ENCODE measurements at places on chromosomes 11 and 22.

DNA sequence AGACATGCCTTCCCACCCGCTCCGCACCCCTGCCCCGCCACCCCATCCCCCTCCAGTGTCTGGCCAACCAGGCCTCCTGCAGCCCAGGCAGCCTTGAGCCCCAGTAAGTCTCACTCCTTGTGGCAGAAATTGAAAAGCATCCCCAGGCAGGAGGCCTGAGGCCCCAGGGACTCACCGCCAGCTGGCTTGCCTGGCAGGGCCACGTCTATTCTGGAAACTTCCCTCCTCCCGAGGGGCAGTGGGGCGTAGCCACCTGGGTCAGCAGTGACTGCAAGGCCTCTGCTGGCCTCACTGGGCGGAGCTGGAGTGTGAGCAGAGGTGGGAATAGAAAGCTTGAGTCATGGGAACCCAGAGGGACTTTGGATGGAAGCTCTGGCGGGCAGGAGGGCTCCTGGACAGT is 26.3 kb downstream of the ANO1 start:
- peak; percentile 84 for DNase-seq

- DNase-seq: no peak
These were observed at the start of gene CHRDL2 for GRCh38 chr11:74731301-74732094. CHRDL2 (minus strand) TSS chr11:74731426; CDS start chr11:74730888, 538 bp downstream.

GRCh38 chr11:107337917-107338316 is 119.7 kb downstream of the CWF19L2 start:
- DNase-seq: no peak

- DNase-seq: no peak
These were observed 73.5 kb downstream of the RNF169 start for GRCh38 chr11:74822170-74822569.

- DNase-seq: no peak
These were observed 261.6 kb upstream of the SORL1-AS1 start for GRCh38 chr11:121714351-121714750.

- DNase-seq: no peak
These were observed 56.1 kb downstream of the APIP start for GRCh38 chr11:34860034-34860433.

GRCh38 chr11:6576471-6577373 is 26.7 kb downstream of the RRP8 start:
- no peak for DNase-seq

DNA sequence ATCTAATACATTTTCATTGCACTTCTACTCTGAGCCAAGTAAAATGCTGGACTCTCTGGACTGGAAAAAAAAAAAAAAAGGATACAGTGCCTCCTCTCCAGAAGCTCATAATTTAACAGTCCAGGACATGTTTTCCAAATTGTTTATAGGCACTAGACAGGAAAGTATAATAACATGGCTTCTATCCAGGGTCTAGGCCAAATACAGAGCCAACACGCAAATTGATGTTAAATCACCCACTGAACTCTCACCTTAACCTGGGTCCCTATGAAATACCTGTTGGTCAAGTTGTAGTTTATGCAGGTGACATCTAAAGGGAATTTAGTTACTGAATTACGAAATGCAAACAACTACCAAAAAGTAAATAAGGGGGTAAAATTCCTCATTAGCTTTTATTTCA is 428.7 kb upstream of the LUZP2 start:
- DNase-seq: no peak

GRCh38 chr22:23255506-23256170 is 75.3 kb downstream of the BCR start:
- no peak for DNase-seq

DNA sequence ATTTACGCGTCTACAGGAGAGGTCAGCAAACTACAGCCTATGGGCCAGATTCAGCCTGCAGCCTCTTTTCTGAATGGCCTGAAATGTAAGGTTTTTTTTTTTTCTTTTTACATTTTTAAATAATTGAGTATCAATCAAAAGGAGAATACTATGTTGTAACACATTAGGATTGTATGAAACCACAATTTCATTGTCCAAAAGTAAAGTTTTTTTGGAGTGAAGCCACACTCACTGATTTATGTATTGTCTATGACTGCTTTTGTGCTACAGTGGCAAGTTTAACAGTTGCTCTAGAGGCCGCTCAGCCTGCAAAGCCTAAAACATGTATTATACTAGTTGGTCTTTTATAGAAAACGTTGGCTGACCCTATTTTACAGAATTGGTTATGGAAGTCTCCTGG is 923.2 kb downstream of the NTM start:
- DNase-seq: no peak

DNA sequence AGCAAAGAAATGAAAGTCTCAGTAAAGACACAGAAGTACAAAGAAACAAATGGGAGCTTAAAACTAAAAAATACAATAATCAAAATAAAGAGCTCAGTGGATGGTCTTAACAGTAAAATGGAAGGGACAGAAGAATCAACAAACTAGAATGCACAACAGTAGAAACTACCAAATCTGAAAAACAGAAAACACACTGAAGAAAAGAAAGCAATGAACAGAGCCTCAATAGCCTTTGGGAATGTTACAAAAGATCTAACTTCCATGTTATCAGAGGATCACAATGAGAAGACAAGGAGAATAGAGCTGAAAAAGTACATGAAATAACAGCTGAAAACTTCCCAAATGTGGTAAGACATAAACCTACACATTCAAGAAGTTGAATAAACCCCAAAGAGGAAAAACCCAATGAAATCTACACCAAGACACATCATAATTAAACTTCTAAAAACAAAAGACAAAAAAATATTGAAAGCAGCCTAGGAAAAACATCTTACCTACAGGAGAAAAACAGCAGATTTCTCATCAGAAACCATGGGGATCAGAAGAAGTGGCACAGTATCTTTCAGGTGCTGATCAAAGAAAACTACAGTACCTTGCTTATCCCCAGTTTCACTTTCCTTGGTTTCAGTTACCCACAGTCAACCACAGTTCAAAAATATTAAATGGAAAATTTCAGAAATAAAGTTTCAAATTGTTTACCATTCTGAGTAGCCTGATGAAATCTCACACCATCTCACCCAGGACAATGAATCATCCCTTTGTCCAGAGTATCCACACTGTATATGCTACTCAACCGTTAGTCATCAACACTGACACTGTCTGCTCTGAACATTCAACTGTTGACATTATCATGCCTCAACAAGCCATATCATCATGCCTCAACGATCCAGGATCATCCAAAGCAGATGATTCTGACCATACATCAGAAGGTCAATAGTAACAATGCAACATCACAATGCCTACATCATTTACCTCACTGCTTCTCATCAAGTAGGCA is 22.2 kb downstream of the RRAS2 start:
- no peak for DNase-seq

DNA sequence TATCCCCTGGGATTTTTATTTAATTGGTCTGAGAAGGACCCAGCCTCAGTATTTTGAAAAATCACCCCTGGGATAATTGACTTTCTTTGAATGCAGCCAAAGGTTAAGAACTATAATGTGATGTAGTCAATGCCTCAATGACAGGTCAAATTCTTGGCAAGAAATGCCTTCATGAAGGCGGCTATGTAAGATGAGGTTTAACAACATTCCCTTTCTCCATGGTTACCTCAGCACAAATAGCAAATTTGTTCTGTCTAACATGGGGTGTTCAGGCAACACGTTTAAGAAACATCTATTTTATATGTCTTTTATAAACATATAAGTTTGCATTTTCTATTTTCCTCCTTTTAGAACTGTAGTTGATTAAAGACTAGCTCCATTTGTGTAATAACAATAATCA is 5.3 kb downstream of the SLN start:
- no peak for DNase-seq

DNA sequence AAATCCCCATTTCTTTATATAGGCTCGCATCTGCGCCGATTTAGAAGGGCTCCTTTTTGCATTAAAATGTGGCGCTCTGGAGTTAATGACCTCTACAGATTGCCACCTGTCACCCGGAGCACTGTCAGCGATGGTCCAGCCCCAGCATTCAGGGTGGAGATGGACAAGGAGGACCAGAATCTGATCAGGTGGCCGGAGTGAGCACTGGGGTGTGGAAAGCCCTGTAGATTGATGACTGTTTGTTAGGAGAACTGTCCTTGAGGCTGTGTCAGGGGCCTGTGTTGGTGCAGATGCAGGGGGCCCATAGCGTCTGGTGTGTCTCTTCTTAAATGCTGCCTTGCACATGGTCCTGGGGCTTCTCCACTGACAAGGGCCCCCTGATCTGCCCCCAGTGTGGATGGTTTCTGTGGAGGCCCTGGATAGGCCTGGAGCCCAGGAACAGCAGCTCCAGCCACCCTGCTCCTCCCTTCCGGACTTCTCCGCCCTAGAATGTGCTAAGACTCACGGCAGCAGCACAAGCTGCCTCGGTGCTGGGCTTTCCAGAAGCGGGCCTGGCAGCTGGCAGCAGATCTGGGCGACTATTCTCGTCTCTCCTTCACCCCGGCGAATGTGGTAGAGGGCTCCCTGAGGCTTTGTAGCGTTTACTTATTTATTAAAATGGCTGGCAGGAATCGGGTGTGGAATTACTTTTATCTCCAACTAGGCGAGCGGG is 1333.3 kb downstream of the BRD1 start:
- no peak for DNase-seq

DNA sequence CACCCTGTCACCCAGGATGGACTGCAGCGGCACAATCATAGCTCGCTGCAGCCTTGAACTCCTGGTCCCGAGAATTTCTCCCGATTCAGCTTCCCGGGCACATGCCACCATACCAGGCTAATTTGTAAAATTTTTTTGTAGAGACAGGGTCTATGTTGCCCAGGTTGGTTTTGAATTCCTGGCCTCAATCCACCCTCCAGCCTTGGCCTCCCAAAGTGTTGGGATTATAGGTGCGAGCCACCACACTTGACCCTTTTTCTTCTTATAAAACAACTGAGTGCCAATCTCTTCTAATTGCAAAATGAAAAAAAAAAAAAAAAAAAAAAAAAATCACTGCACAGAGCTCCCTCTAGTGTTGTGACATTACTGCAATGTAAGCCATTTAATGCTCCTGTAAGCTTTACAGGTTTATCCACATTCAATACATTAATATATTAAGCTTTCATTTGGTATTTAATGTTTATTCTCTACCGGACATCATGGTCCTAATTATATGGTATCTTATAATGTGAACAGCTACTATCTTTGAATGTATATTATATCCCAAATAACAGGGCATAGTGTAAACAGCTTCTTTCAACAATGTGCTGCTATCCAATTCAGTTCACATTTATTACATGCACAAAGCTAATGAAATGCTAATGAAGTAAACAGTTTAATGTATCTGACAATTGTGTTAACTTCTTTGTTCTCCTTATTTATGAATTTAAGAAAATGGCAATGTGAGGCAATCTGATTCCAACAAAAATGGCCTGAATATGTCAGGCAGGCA is 44.6 kb downstream of the COPB1 start:
- no peak for DNase-seq

DNA sequence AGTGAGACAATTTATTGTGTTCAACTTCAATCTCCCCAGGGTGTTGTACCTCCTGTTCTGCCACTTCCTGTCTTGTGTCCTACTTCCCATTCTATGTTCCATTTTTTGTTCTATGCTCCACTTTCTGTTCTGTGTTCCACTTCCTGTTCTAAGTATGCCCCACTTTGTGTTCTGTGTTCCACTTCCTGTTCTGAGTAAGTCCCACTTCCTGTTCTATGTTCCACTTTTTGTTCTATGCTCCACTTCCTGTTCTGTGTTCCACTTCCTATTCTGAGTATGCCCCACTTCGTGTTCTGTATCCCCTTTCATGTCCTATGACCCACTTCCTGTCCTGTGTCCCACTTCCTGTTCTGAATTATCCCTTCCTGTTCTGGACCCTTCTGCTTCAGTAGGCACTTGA is 732.7 kb downstream of the TBC1D22A start:
- no peak for DNase-seq

DNA sequence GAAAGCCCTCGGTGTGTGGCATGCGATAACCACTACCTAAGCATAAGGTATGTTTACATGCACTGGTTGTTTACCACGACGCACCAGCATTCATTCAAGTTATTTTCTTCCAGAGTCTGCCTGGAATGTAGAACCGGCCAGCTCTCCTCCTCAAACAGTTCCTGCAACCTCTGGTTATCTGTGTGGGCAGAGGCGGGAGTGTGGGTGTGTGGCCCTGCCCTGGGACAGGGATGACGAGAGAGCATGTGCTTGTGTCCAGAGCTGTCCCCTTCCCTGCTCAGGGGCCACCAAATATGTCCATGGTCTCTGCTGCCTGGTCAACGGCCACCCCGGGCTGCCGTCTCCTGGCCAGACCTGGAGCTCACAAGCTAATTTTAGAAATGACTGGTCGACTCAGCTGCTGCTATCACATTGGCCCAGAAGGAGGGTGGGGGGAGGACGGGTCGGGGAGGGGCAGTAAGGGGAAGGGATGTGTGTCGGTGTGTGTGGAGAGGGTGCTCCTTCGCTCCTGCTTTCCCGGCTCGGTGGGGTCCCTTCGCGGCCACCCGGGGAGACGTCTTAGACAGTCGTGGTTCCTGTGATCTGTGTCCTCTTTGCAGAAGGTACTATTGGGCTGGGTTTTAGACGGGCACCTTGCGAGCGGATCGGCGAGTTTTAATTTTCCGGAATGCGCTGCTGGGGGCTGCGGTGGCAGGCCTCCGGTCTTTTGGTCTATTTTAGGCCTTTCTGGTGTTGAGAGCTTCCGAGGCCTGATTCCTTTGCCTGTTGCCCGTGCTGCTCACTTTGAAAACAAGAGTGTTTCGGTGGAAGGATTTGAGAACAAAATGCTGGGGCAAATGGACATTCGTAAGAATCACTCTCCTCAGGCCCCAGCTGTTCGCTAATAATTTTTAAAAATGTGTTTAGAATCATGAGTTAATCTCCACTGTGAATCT is at the start of gene MYO18B:
TSS of gene MYO18B (plus strand) at position 497 of the 935 bp plus-strand sequence. CDS start 18,905 bp downstream, outside the sequence.
- DNase-seq: peak; percentile 88

- no peak for DNase-seq
These were observed 28.2 kb downstream of the SLC22A12 start for GRCh38 chr11:64619196-64619595.

- no peak for DNase-seq
These were observed 17.3 kb upstream of the CRKL start for GRCh38 chr22:20899827-20900423.

DNA sequence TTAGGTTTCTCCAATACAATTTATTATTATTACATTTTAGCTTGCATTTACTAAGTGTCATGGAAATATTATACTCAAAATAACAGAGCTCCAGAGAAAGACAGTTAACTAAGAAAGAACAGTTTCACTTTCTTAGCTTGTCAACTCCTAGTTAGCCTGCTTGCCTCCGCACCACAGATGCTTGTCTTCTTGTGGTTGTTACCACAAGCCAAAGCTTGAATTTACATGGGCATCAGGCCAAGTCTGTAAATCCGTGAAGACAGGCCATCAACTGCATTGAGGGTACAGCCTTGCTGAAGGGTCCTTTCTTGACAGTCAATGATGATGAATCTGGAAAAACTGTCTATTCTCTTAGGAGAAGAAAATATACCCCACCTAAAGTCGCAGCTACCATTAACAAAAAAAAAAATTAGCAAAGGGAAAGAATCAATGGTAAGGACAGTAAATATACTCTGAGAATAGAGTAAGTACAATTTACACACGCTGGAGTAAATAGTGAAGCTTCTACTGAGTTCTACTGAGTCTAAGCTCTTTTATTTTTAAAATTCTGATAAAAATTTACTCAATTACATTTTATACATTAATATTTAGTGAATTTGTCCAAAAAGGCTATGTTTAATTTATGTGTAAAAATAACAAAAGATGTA is 15.6 kb upstream of the DENND5A start:
- DNase-seq: no peak

- no peak for DNase-seq
These were observed 43.7 kb upstream of the DRD2 start for GRCh38 chr11:113518716-113519495.
